ENCODE measurements at places on chromosomes 5 and 9. TPM values are rescaled to one million over a fixed set of nuclear protein-coding genes. Genes with fewer than 3 reads are reported as not detected.

- no peaks in the 10 kb centered on the region for H3K4me1 ChIP-seq
- no peak overlapping the region for H3K27ac ChIP-seq
- no peaks in the 10 kb centered on the region for H3K27me3 ChIP-seq
- H3K36me3 ChIP-seq, result no peaks in the 10 kb centered on the region
Observed at GRCh38 chr5:150577378-150578139, 62.9 kb upstream of the SYNPO start.

- H3K36me3 ChIP-seq, result no peaks in the 10 kb centered on the region
- no peak overlapping the region for H3K4me3 ChIP-seq
- no peak overlapping the region for H3K27ac ChIP-seq
- H3K4me1 ChIP-seq, result no peaks in the 10 kb centered on the region
- no peak for DNase-seq
- H3K27me3 ChIP-seq, result no peaks in the 10 kb centered on the region
Observed at GRCh38 chr9:104494808-104495207, 9.3 kb upstream of the OR13F1 start.

- no peaks in the 10 kb centered on the region for H3K4me1 ChIP-seq
- no peaks in the 10 kb centered on the region for H3K36me3 ChIP-seq
- H3K27ac ChIP-seq, result no peak overlapping the region
- no peak for DNase-seq
Observed at GRCh38 chr9:122076117-122076516, 17.0 kb downstream of the TTLL11 start.

DNA sequence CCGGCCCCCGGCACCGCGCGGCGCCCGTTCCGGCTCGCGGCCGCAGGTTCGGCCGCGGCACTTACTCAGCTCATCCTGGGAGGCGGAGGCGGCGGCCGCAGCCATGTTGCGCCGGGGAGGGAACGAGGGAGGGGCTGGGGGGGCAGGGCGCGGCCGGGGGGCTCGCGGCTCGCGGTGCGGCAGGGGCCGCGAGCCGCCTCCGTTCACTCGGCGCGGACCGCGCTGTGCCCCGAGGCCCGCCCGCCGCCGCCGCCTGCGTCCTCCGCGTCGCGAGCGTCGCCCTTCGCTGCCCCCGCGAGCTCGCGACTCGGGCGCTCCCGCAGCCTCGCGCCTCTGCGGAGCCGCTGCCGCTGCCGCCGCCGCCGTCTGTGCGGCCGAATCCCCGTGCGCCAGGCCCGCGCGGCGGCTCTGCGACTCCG lies 735 bp downstream of the ECPAS start:
- DNase-seq, result no peak
- no peaks in the 10 kb centered on the region for H3K36me3 ChIP-seq
- no peaks in the 10 kb centered on the region for H3K27me3 ChIP-seq
- H3K4me3 ChIP-seq, result peak overlapping the region; percentile 76
- no peak overlapping the region for H3K27ac ChIP-seq
- H3K4me1 ChIP-seq, result no peaks in the 10 kb centered on the region

DNA sequence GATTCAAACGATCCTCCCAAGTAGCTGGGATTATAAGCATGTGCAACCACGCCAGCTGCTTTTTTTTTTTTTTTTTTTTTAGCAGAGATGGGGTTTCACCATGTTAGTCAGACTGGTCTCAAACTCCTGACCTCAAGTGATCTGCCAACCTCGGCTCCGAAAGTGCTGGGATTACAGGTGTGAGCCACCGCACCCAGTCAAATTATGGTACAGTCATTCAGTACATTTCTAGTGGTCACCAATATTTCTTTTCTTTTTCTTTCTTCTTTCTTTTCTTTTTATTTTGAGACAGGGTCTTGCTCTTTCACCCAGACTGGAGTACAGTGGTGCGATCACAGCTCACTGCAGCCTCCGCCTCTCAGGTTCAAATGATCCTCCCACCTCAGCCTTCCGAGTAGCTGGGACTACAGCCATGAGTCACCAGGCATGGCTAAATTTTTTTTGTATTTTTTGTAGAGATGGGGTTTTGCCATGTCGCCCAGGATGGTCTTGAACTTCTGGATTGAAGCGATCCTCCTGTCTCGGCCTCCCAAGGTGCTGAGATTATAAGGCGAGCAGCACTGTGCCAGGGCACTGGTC lies 25.4 kb upstream of the DCP2 start:
- H3K36me3 ChIP-seq, result no peaks in the 10 kb centered on the region
- no peaks in the 10 kb centered on the region for H3K27me3 ChIP-seq
- no peak for DNase-seq
- H3K27ac ChIP-seq, result no peak overlapping the region
- H3K4me3 ChIP-seq, result no peak overlapping the region

DNA sequence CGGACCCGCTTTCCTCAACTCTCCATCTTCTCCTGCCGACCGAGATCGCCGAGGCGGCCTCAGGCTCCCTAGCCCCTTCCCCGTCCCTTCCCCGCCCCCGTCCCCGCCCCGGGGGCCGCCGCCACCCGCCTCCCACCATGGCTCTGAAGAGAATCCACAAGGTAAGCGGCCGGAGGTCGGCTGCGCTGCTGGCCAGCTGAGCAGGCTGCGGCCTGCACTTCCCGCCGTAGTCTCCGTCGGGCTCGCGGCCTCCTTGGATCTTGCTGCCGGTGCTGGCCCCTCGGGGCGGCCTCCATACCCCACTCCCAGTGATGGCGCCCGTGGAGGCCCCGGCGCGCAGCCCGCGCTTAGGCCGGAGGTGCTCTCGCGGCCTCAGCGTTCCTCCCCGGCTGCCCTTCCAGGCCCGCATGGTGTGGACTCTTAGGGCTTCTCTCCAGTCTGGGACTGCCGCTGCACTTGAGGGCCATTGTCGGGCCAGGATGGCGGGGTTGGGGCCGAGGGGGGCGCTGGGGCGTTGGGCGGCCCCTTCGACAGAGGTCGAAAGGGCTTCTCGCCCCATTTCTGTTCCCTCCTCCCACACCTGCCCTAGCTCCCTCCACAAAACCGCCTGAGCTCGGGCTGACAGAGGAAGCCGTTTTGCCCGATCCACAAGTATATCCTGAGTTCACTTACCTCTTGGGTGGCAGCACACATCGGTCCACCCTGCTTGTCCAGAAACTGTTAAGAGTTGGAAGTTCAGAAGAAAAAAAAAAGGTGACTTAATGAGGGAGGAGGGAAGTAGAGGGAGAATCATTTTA lies 714 bp downstream of the UBE2D2 start:
- H3K4me3 ChIP-seq, result peak overlapping the region; percentile 95
- H3K4me1 ChIP-seq, result peaks cover 23% of the 10 kb centered on the region
- DNase-seq, result no peak
- H3K27me3 ChIP-seq, result no peaks in the 10 kb centered on the region

DNA sequence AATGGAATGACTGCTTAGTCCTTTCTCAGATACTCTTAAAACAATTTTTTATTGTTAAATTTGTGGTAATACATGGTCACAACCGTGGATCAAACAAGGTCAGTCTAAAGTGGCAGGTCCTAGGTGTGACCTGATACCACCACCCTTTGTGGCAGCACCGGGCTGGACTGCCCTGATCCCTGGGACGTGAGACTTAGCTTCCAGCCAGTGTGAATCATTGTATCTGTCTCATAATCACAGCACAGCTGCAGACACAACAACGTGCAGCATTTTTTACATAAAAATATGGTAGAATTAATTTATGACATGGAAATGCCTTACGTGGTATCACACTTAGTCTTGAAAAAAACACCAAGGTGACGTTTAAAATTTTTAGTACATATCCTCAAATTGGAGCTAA lies 7.8 kb downstream of the TOR1B start:
- no peak overlapping the region for H3K27ac ChIP-seq
- H3K27me3 ChIP-seq, result no peaks in the 10 kb centered on the region
- H3K4me3 ChIP-seq, result no peak overlapping the region
- H3K4me1 ChIP-seq, result no peaks in the 10 kb centered on the region
- no peaks in the 10 kb centered on the region for H3K36me3 ChIP-seq
- no peak for DNase-seq

DNA sequence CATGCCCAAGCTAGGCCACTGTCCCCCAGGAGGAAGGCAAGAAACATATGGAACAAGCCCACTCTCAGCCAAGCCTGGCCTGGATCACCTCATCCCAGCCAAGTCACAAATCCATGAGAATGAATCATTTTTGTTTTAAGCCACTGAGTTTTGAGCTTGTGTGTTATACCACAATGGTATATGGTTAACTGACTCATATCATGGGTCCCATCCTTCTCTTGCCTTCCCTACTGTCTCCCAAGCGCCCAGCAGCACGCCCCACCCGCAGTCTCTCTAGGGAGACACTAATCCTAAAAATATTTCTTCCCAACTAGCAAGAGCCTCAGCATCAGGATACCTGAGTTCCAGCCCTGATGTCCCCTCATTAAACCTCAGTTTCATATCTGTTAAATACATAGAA lies 248.1 kb downstream of the CDK5RAP2 start:
- no peaks in the 10 kb centered on the region for H3K4me1 ChIP-seq
- H3K36me3 ChIP-seq, result no peaks in the 10 kb centered on the region
- no peak overlapping the region for H3K27ac ChIP-seq
- H3K27me3 ChIP-seq, result no peaks in the 10 kb centered on the region

DNA sequence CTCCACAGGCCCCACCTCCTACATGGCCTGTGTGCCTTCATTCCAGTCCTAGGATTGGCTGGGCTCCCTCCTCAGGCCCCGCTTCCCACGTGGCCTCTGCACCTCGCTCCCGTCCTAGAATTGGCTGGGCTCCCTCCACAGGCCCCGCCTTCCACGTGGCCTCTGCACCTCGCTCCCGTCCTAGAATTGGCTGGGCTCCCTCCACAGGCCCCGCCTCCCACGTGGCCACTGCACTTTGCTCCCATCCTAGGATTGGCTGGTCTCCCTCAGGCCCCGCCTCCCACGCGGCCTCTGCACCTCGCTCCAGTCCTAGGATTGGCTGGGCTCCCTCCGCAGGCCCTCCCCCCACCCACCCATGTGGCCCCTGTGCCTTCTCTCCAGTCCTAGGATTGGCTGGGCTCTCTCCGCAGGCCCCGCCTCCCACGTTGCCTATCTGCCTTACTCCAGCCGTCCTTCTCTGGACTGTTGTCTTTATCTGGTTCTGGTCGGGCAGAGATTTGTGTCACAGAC lies 45.3 kb upstream of the CACNA1B start:
- no peaks in the 10 kb centered on the region for H3K27me3 ChIP-seq
- H3K36me3 ChIP-seq, result no peaks in the 10 kb centered on the region
- H3K27ac ChIP-seq, result no peak overlapping the region
- no peak for DNase-seq

DDX4 gene
- total RNA-seq, result not detected

PCA3 gene
- not detected for total RNA-seq

SPEF2 gene
- total RNA-seq, result 0.87 TPM

BAAT gene
- 0.08 TPM for total RNA-seq

All from Panc1 (cell line).